ENCODE measurements at places on chromosomes 3 and 15.

GRCh38 chr15:98000249-98001203 is 40.0 kb downstream of the ARRDC4 start:
- H3K4me3 ChIP-seq: no peak overlapping the region
- H3K27ac ChIP-seq: no peak overlapping the region
- DNase-seq: peak; percentile 50
- H3K4me1 ChIP-seq: peaks cover 22% of the 10 kb centered on the region

DNA sequence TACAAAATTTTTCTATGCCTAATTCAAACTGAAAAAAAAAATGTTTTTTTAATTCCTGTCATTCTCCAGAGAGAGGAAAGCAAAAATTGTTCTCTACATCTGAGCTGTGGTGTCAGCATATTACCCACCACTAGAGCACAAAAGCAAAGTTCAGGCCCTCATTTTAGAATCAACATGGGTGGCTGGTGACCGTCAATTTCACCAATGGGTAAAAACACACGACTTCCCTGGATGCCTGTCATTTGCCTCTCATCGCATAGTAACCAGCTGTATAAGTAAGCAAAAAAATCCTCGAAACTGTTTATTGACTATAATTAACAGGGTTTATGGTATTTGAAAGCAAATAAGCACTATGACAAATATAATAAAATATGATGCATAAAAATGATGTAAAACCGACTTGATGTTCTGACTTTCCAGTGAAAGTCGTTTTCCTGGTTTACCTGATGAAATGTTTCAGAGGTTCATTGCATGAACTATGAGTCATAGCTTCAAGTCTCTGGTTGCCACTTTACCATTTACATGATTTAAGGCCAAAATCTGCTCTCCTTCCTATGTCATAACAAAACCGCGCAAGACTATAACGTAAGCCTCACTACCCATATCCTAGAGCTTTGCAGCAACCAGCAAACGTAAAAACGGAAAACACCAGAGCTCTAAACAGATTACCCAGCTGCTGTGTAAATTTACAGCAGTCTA is 60.5 kb downstream of the THBS1 start:
- DNase-seq: no peak
- H3K4me1 ChIP-seq: peaks cover 59% of the 10 kb centered on the region
- peak overlapping the region; percentile 79 for H3K27ac ChIP-seq
- 0 out of 2 replicates have a peak overlapping the region, but pooled peaks have one; percentile 1 for H3K4me3 ChIP-seq
- H3K36me3 ChIP-seq: no peaks in the 10 kb centered on the region

- H3K36me3 ChIP-seq: peaks cover 27% of the 10 kb centered on the region
- H3K27ac ChIP-seq: peak overlapping the region; percentile 54
- no peak for DNase-seq
- H3K4me1 ChIP-seq: peaks cover 45% of the 10 kb centered on the region
Observed at GRCh38 chr3:149527531-149528339, 53.2 kb downstream of the TM4SF4 start.

DNA sequence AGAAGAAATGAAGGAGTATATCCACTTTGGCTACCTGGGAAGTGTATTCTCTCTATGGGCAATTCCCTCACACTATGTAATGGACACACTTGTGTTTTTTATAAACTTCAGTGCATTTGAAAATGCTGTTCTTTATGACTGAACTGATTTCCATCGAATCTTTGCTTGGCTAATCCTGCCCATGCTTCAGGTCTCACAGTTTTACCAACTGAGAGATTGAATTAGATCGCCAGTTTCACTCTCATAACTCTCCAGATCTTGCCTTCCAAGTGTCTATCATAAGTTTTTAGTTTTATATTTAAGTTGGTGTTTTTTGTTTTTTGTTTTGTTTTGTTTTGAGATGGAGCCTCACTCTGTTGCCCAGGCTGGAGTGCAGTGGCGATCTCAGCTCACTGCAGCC is 73.5 kb upstream of the MBNL1 start:
- DNase-seq: no peak
- H3K36me3 ChIP-seq: no peaks in the 10 kb centered on the region
- no peak overlapping the region for H3K4me3 ChIP-seq
- H3K4me1 ChIP-seq: peaks cover 25% of the 10 kb centered on the region
- no peak overlapping the region for H3K27ac ChIP-seq
- no peaks in the 10 kb centered on the region for H3K27me3 ChIP-seq

DNA sequence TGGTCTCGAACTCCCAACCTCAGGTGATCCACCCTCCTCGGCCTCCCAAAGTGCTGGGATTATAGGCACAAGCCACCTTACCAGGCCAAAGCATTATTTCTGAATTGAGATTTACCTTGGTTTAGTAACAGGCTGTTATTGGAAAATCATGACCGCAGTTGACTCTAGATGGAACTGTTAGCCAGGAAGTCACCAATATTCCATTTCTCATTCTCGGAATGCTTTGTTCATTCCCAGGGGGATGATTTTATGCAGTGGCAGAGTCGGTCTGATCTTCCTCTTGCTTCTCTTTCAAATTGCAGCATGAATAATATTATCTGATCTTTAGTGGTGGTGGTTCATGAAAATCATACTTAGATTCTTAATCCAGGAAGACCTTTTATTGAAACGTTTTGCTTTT is 195.5 kb upstream of the MBNL1 start:
- peaks cover 34% of the 10 kb centered on the region for H3K4me1 ChIP-seq
- peak; percentile 17 for DNase-seq
- no peaks in the 10 kb centered on the region for H3K36me3 ChIP-seq
- peak overlapping the region; percentile 23 for H3K4me3 ChIP-seq
- H3K27me3 ChIP-seq: no peaks in the 10 kb centered on the region

Measured in HFFc6 (cell line).